Muscle of leg (tissue), 16 donors: ENCODE measurements at places on chromosomes 3 and 15.

- no peak for DNase-seq
Measured at GRCh38 chr3:197730200-197730599, 6.5 kb downstream of the RUBCN start.

DNA sequence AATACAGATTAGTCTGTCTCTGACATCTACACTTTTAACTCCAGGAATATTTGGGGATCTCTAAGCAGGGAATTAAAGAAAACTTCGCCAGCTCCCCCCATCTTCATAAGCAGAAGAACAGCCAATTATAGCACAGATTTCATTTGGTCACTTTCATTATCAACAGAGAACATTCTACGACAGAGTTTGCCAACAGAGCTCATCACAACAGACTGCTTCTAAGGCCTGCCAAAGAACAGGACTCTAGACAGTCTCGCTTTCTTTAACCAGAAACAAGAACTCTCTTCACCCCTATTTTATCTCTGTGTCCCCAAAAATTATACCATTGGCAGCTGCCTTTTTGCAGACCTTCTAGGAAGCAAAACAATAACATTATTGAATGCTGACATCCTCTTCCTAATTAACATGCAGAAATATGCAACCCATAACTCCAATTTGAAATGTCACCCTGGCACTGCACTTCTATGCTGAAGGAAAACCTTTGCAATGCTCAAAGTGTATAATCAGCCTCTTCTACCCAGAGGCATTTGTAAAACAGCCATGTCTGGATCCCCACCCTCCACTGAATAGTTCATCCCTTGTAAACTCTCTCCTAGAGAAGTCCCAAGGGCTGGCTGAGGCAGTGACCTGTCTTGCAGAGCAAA, 552.8 kb downstream of the MAGI1 start:
- peak; percentile 31 for DNase-seq

- DNase-seq: peak; percentile 46
Measured at GRCh38 chr15:33029109-33029652, 165.3 kb downstream of the FMN1 start.

- DNase-seq: no peak
Measured at GRCh38 chr3:55243678-55244077, 243.4 kb downstream of the WNT5A start.
